ENCODE measurements at places on chromosomes 1 and 21. TPM values are rescaled to one million over a fixed set of nuclear protein-coding genes. Genes with fewer than 3 reads are reported as not detected.

DNA sequence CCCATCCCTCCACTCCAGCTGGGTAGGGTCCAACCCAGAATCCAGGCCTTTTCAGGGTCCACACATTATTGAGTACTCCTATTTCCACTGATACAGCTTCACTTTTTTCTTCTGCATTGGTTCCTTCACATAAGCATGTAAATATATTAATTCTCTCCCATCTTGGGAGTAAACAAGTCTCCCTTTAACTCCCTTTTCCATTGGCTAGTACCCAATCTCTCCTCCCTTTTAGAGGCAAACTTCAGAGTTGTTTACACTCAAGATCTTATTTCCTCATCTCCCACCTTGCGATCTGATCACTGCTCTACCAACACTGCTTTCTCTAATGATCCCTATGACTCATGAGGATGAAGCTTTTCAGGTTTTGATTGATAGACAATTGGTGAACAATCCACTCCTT, 20.3 kb downstream of the DMAP1 start:
- no peak for DNase-seq

- peak; percentile 96 for DNase-seq
These were observed 38.0 kb downstream of the ZBTB8OS start for GRCh38 chr1:32612189-32612881.

DNA sequence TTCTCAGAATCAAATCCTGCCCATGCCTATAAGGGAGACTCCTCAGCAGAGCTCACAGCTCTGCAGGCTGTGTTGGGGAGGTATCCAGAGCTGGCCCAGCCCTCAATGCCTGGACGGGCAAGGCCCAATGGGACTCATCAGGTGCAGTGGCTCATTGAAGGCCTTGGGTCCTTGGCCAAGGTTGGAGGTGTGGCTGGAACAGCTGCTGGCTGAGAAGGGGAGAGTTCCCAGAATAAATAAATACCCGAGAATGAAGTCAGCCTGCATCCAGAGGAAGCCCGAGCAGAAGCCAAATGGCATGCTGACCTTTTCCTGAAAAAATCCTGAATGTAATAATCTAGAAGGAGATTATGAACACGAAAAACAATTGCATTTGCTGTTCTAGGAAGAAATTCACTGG, 25.2 kb upstream of the IKBKE start:
- peak; percentile 61 for DNase-seq

DNA sequence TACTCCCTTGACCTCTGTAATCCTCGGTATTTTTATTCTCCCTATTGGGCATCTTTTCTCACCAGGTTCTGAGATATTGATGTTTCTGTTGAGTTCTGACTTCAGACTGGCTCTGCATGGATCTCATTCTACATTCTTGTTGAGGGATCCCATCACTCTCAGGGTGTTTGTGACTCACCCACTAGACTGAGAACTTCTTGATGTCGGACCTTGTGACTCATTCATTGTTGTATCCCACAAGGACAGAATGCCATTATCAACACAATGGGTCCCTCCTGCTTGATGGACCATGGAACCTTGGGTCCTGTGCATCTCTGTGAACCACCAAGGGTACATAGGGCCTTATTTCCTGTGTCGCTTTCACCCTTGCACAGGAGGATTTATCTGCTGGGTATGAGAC, 174.1 kb downstream of the PBX1 start:
- DNase-seq, result no peak

DNA sequence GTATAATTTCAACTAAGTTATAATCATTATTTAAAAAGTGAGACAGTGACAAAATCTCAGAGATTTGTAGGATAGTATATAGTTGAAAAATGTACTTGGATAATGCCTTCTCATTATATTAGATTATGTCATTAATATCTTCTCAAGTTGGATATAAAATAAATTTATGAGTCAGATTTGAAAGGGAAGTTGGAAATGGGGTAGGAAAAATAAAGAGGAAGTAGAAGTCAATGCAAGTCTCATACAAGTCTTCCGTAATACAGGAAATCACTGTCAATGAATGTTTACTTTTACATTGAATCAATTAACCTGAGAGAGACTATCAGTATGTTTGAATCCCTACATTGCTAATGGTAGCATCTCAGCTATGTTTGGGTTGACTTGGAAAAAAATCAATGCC, 16.2 kb upstream of the RNPC3 start:
- no peak for DNase-seq

- DNase-seq, result no peak
These were observed 35.7 kb downstream of the RGS5 start for GRCh38 chr1:163166886-163167555.

DNA sequence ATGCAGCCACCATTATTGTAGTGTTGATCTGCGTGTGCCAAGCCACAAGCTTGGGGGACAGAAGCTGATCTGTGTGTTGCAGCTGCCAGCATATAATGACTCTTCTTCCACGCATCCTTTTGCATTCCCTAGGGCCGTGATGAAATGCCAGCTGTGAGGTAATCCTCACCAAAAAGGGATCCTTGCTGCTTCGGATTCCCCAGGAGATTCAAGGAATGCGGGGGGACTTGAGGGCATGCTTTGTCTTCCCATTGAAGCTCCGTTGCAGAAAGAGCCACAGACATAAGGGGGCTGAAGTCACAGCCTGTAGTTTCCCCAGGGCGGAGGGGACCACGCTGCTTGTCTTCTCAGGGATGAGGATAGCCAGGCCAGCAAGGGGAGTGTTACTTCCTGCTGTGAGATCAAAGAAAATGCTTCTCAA, 281.6 kb upstream of the FMN2 start:
- DNase-seq, result no peak

DNA sequence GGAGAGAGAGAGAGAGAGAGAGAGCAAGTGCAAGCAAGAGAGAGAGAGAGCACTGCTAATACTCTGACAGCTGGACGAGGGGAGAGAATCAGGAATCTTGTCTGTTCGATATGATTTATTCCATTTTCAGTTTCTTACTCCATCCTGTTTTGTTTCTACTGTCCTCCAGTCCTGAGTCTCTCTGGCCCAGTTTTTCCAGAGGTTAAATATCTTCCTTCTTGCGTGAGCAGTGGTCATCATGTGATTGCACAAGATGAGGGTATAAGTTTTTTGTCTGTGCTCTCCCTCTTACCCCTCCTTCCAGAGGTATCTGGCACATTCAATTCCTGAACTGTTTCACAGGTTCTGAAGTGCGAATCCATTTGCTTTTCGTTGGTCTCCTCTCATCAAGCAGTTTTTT, 16.8 kb downstream of the UBE2U start:
- DNase-seq, result no peak

DNA sequence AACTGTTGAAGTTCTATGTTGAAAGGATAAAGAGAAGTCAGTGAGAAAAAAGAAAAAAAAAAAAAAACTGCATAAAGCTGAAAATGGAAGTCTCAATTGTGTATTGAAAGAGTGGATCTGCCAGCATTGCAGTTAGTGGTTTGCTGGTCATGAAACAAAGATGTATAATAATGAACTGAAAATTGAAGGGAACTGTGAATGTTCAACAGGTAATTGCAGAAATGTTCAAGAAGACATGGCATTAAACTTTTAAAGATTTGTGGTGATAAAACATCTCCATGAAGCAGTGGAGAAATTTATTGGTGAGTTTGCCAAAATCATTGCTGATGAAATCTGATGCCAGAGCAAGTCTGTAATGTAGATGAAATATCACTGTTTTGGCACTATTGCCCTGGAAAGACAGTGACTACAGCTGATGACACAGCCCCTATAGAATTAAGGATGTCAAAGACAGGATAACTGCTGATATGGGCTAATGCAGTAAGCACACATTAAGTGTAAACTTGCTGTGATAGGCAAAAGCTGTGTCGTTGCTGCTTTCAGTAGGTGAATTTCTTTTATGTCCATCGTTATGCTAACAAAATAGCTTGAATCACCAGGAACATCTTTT, 71.0 kb downstream of the RD3 start:
- no peak for DNase-seq

- no peak for DNase-seq
These were observed 8.0 kb downstream of the KCNC4 start for GRCh38 chr1:110218137-110218536.

GRCh38 chr1:58162952-58163550, 383.5 kb downstream of the OMA1 start:
- DNase-seq, result peak; percentile 80

DNA sequence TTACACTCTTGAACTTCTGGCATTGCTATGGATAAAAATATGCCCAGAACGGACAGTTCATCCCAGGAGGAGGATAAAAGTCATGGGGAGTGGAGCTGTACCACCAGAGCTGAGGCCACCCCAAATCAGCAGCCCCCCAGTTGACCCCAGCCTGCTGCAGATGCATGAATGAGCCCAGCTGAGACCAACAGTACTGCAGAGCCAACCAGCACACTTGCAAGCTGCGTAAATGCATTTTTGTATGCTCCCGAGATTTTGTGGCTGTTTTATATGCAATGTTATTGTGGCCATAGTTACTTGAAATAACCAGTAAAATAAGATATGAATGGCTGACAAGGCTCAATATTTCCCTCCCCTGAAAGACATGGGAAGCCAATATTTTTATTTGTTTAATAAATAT, 264.6 kb downstream of the DUSP10 start:
- no peak for DNase-seq

DNA sequence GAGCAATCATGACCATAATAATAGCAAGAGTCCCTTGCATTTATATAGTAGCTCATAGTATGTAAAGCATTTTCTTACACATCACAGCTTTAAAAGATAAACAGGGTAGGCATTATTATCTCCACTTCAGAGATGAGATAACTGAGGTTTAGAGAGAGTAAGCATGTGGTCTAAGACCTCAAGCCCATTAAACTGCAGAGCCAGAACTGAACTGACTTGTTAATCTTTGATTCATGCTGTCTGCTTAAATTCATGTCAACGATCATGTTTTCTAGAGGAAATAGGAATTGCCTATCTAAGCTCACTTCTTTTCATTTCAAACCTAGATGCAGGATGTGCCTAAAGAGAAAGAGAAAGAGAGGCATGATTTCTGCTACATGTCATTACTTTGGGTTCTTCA, 524.8 kb downstream of the PTPRC start:
- DNase-seq, result no peak

DNA sequence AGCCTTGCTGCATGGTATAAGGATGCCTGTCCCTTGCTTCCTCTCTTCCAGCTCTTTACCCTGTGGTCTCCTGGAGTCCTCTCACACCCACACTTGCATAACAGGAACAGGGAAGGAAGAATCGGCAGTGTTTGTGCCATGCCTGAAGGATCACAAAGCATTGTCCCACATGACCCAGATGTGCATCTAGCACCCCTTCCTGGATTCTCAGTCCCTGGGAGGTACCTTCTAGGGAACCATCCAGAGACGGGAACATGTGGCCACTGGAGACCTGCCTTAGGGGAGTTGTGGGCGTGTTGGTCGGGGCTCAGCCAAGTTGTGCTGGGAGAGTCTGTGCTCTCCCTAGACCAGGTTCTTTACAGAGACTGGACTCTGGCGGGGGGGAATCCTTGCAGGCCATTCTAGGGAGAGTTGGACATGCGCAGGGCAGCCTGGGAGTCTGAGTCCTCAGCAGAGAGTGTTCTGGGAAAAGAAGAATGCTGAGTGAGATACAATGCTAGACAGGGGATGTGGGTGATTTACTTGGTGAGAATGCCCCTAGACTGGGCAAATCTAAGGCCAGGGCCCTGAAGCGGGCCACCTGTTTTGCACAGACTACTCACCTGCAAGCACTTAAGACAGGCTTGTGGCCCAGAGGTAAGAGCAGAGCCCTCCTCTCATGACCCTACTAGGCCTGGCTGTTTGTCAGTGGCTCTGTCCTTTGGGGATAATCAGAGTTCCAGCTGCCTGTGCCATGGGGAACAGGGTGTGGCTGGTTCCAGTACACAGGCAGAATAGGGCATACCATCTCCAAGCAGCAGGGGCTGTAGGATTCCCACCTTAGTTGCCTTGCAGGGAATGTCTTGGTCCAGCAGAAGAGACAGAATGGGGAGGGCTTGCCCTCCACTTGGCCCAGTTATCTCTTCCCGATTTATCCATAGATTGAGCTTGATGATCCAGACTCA, 89.8 kb downstream of the MAN1C1 start:
- DNase-seq, result no peak

GRCh38 chr1:44359234-44359935, 4.3 kb upstream of the ERI3 start:
- no peak for DNase-seq

- peak; percentile 89 for DNase-seq
These were observed 18.3 kb upstream of the VAMP3 start for GRCh38 chr1:7752512-7753417.

- no peak for DNase-seq
These were observed 323.5 kb downstream of the LMO4 start for GRCh38 chr1:87652176-87652575.

DNA sequence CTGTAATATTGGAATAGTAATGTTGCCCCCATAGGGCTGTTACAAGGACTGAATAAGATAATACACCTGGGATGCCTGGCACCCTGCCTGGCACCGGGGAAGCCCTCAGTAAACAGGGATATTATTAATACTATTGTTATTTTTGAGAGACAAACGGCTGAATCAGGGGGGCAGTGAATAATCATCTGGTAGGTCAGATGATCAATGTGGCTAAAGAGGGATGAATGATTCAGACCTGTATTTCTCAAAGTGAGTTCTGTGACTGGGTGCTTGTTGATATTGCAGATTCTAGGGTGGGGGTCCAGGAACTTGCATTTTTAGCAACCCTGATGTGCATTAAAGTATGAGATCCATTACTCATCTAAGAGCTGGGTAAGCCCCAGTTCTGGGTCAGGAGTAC, 46.2 kb upstream of the BCL10 start:
- no peak for DNase-seq

DNA sequence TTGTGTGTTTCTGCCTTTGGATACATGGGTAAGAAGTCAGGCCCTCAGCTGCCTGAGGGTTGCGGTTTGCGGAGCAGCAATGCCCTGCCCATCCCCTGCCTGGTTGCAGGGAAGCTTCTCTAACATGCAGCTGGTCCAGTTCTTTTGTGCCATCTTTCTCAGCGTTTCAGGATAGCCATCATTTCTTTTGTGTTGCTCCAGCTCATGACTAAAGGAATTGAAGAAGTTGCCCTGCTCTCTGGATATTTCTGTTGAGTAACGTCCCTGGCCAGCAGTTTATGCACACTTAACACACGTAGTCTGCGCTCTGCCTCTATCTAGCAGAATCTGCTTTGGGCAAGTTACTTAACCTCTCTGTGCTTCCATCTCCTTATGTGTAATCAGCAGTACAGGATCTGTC, 62.1 kb downstream of the DOP1B start:
- DNase-seq, result no peak

Gene MATN1
- 0.28 TPM for total RNA-seq

Gene WDR3
- total RNA-seq, result 9.9 TPM

Gene ADGRB2
- 2.2 TPM for total RNA-seq

Gene DCST1
- not detected for total RNA-seq

Gene RNU1-3
- 890 TPM for total RNA-seq

Gene PODN
- 20.6 TPM for total RNA-seq

Gene ZNF683
- total RNA-seq, result not detected

Gene DMBX1
- not detected for total RNA-seq

Gene UBL4B
- total RNA-seq, result 0.18 TPM

Gene ADORA3
- 2.3 TPM for total RNA-seq

Gene PSMA5
- 67.8 TPM for total RNA-seq

Gene OR2L8
- not detected for total RNA-seq

Gene TFF1
- total RNA-seq, result not detected

Gene OR2T35
- total RNA-seq, result not detected

Gene FAM110D
- total RNA-seq, result 0.61 TPM

Measured in adrenal gland (tissue), 19 donors.